ENCODE measurements at places on chromosomes 3 and 15.
A peak's percentile ranks its signal among the peaks of the same experiment; 100 is the strongest.

- DNase-seq: peak; percentile 26
Observed at GRCh38 chr3:851098-851790, 241.6 kb upstream of the CNTN6 start.

GRCh38 chr3:35648347-35648746 is 9.0 kb downstream of the ARPP21 start:
- DNase-seq: no peak

- no peak for DNase-seq
Observed at GRCh38 chr3:156259896-156260295, 139.5 kb downstream of the KCNAB1 start.

DNA sequence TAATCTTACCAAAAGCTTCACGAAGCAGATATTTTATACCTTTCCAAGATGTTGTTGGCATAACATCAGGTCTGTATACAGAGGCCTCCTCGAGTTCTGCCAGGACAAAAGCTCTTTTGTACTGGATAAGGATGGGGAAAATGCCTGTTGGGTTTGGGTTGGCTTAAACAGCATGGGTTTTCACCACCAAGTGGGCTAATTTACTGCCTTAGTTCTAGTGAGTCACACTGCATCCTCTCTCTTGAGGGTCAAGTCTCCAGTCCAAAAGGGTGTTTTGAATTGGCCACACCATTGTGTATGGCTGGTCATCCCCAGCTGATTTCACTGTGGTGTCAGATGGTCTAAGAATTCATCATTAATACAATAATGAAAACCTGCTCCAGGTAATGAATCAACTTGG is 26.1 kb upstream of the BHLHE40 start:
- DNase-seq: no peak

- DNase-seq: no peak
Observed at GRCh38 chr3:107600780-107601179, 78.0 kb downstream of the BBX start.

DNA sequence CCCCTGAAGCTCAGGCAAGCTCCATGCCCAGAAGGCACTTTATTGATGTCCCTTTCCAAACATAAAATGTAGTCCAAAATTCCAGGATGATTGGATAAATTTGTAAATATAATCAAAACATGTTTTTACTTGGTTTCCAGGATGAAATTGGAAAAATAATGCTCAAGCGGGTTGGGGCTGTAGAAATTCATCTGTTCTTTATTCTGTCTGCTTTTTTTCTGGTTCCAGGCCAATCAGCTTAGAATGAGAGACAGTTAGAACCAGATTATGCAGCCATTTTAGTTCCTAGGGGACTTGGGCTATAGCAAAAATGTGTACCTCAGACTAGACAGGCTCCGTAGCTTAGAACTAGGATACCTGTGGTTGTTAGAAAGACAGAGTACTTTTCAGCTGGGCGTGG is 450.8 kb downstream of the MCTP2 start:
- no peak for DNase-seq

DNA sequence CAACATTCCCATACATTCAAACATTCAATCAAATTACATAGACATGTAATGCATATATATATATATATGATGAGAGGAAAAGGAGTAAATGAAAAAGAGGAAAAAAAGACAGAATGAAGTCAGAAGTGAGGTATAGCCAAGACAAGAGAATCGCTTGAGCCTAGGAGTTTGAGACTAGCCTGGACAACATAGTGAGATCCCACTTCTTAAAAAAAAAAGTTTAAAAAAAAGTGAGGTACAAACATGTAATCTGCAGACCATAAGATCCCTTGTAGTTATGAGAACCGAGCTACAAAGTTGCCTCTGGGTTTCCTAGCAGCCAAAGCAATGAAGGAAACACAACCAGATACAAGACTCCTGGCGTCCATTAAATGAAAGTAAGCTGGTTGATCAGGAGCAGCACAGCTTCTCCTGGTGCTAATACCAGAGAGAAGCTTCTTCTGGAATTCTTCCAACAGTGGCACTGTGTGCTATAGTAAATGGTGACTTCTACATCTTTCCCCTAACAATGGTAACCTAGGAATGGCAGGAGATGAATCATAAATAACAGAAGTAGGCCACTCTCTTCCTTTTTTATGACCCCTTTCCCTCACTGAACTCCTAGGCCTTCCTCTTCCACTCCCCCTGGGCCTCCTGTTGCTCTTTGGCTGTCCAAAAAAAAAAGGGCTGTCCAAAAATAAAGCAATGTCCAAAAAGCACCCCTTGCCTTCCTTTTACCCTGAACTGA is 3.5 kb downstream of the KCNMB3 start:
- no peak for DNase-seq

DNA sequence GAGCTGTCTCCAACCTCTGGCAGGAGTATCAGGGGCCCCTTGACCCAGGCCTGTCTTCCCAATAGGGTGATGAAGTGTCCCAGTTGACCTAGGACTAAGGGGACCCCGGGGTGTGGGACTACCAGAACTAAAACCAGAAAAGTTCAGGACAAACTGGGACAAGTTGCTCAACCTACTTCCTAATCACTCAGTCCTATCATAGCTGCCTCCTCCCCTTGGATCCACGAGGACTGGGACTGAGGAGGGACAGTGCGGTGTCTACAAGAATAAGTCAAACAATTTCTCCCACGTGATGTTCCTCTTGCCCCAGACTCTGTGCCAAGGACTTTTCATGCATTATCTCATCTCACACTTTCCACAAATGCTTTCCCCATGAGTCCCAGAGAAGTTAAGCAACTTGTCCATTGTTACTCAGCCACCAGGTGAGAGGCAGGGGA is 49.4 kb upstream of the SLCO2A1 start:
- no peak for DNase-seq

- DNase-seq: no peak
Observed at GRCh38 chr3:133563816-133564215, 9.7 kb upstream of the CDV3 start.

DNA sequence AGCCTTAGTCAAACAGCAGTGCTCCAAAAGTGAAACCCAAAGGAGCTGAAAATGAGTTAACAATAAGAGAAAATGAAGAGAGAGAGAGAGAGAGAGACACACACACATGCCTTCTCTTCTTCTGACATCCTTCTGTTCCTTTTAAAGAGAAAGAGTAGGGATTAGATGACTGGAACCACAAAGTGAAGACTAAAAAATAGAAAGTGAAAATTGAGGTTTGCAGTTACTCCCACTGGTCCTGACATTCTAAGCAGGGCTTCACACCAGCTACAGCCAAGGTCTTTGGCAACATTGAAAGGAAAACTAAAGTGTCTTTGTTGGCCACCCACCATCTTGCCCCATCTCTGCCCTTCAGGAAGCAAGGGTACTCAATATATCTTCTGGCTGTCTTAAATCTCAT is 59.2 kb downstream of the USP50 start:
- DNase-seq: no peak

DNA sequence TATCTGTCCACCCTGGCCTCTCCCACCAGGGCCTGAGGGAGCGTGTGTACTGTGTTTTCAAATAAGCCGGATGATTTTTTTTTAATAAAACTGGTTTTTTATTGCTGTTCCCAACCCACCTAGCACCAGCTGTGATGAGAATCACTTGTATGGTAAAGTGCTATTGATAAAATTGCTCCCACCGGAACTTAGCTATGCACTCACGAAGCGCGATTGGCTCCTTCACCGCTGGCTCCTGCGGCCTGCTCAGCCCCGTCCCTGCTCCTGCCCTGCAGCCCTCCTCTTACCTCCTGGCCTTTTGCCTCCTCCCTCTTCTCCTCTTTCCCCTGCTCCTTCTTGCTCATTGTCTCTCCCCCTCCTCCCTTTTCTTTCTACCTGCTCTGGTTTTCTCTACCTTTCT is 183.7 kb downstream of the TLE3 start:
- DNase-seq: no peak
